Left kidney (tissue), 8 donors: ENCODE measurements at places on chromosomes 6 and 20.
A peak's percentile ranks its signal among the peaks of the same experiment; 100 is the strongest.

DNA sequence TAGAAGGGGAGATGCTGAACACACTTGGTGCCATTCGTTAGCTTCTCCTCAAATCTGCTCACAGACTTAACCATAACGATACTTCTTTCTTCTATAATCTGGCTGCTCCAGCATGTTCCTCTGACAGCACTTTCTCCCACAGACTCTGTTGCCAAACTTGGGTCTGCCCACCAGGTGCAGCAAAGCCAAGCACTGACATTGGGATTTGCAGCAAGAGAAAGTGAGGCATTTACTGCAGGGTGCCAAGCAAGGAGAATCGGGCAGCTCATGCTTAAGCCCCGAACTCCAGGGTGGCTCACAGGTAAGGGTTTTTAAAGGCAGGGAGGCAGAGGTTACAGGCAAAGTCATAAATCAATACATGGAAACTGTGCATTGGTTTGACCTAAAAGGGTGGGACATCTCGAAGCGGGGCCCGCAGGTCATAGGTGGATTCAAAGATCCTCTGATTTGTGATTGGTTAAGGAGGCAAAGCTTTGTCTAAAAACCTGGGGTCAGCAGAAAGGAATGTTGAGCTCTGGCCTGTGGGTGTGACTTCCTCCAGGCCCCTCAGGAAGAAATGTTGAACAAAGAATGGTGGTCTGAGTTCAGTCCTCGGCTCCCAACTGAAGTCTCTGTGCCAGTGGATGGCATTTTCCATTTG, 25.1 kb upstream of the PNPLA1 start:
- no peak for DNase-seq

DNA sequence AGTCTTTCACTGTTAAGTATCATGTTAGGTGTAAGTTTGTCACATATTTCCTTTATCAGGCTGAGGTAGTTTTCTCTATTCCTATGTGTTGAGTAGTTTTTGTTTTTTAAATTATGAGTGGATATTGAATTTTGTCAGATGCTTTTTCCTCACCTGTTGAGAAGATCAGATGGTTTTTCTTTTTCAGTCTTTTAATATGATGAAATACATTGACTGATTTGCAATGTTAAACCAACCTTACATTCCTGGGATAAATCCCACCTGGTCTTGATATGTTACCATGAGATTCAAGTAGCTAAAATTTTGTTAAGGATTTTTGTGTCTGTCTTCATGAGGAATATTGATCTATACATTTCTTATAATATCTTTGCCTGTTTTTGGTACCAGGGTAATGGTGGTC, 52.1 kb downstream of the FOXO3 start:
- no peak for DNase-seq

GRCh38 chr6:49646130-49646824, 9.6 kb upstream of the RHAG start:
- no peak for DNase-seq

DNA sequence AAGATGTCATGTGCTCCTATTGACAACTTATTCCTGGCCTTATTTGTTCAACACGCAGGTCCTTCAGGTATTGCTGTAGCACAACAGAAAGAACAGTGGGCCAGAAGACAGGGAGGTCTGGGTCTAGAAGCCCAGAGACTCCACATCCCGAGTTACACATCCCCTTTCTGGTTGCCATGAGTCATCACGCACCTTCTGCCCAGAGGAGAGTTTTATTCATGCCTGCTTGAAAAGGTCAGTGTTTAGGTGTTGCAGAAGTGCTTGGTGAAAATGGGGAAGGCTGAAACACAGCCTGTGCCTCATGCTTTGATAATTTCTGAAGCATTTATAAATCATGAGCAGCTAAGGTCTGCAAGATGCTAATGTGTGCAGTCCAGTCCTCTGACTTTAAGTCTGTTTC, 256.4 kb downstream of the GMPR start:
- DNase-seq = no peak

- peak; percentile 64 for DNase-seq
Observed at GRCh38 chr6:157221049-157221816, 102.1 kb downstream of the TMEM242 start.
